ELF-1 (cell line): ENCODE measurements at places on chromosomes 11 and 22.

DNA sequence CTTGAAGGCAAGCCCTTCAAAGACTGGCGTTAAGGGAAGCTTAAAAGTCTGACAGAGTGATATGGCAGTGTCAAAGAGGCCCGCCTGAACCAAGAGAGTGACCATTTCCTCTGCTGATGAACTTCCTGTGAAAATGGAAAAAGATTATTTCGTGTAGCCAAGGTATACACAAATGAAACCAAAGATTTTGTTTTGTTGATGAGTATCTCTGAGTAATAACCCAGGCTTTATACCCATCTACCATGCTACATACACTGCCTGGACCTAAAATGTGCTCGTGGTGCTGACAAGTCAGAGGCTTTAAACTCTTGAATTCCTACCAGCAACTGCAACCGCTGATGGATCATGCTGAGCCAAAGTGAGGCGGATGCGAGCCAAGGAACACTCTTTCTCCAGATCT is 21.0 kb upstream of the FNBP4 start:
- no peak for DNase-seq

DNA sequence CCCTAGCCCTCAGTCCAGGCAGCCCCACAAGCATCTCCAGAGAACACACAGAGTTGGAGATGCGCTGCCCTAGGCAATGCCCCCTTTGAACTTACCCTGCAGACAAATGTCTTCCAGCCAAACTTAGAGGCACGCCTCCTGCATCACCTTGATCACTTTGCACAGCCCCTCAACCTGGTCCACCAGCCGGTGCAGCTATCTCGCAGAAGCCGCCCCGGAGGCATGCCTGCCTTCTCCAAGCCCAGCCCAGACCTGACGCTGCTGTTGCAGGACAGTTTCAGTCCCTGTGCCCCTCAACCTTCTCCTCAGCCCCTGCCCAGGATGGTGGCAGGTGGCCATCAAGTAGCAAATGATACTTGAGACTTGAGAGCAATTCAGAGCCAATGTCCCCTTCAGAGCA is 16.7 kb upstream of the POU2AF1 start:
- no peak for DNase-seq

DNA sequence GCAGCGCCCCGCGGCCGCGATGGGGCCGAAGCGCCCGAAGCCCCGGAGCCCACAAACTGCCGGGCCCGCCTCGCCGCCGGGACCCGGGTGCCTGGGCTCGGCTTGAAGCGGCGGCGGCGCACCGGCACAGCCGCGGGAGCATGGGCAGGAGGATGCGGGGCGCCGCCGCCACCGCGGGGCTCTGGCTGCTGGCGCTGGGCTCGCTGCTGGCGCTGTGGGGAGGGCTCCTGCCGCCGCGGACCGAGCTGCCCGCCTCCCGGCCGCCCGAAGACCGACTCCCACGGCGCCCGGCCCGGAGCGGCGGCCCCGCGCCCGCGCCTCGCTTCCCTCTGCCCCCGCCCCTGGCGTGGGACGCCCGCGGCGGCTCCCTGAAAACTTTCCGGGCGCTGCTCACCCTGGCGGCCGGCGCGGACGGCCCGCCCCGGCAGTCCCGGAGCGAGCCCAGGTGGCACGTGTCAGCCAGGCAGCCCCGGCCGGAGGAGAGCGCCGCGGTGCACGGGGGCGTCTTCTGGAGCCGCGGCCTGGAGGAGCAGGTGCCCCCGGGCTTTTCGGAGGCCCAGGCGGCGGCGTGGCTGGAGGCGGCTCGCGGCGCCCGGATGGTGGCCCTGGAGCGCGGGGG is 346 bp downstream of the FJX1 start:
- DNase-seq, result no peak

GRCh38 chr22:35900483-35901168 is 128.0 kb downstream of the RBFOX2 start:
- DNase-seq, result peak; percentile 19

DNA sequence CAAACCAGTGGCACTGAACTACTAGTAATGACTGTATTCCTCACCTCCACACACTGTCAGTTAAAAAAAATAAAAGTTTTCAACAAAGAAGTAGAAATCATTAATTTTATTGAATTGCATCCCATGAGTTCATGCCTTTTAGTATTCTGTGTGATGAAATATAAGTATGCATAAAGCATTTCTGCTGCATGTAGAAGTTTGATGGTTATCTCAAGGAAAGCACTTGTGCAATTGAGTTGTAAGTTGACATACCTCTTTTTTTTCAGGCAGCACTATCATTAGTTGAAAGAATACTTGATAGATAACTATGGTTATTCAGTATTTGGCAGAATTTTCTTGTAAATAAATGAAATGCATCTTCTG is 104.4 kb downstream of the STIM1 start:
- DNase-seq, result no peak

DNA sequence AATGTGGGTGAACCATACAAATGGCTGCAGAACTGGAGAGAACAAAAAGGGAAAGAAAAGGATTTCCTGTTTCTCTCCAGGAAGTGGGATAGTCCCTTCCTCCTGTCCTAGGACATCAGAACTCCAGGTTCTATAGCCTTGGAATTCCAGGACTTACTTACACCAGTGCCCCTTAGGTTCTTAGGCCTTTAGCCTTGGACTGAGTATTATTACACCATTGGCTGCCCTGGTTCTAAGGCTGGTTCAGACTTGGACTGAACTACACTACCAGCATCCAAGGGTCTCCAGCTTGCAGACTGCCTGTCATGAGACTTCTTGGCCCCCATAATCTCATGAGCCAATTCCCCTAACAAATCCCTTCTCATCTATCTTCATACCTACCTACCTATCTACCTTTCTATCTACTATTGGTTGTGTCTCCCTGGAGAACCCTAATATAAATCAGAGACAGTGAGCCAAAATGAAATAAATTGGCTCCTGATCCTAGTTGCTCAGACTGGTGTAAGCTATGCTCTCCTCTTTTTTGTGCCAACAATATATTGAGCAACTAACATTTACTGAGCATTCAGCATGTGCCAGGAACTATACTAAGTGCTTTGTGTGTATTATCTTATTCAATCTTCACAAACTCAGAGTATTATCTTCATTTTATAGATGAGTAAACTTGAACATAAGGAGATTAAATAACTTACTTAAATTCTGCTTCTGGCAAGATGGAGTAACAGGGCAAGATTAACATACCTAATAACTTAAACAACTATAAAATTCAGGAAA is 303.7 kb downstream of the TTC28 start:
- DNase-seq, result no peak

DNA sequence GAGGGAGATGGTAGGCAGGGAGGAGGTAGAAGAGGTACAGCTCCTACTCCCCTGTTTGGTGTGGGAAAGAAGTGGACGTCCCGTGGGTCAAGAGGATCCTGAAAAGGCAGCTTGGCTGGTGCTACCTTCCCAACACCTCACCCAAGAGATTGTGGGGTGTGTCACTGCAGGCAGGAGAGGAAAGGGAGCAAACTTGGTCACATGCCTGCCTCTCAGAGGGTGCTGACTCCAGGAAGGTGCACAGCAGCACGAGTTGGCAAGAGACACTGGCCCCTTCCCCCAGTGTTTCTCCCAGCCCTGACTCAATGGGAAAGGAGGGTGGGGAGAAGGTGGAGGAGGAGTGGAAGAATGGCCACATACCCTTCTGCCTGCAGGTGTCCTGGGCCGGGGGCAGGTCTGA is 99.6 kb downstream of the CSNK2A3 start:
- no peak for DNase-seq

GRCh38 chr22:44335903-44336803 is 23.4 kb upstream of the SHISAL1 start:
- DNase-seq, result peak; percentile 33

DNA sequence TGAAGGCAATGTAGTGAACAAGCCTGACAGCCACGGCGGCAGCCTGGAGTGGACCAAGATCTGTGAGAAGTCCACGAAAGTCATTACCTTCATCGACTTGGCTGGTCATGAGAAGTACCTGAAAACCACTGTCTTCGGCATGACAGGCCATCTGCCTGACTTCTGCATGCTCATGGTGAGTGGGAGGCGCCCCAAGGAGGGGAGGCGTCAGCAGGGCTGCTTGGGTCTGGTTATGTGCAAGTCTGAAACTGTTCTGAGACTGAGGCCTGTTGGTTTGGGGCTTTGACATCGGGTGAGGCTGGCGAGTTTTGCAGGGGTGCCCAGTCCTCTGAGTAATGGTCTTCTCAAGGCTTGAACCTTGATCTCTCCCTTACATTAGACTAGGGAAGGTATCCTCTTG is 11.1 kb downstream of the GTPBP1 start:
- no peak for DNase-seq

DNA sequence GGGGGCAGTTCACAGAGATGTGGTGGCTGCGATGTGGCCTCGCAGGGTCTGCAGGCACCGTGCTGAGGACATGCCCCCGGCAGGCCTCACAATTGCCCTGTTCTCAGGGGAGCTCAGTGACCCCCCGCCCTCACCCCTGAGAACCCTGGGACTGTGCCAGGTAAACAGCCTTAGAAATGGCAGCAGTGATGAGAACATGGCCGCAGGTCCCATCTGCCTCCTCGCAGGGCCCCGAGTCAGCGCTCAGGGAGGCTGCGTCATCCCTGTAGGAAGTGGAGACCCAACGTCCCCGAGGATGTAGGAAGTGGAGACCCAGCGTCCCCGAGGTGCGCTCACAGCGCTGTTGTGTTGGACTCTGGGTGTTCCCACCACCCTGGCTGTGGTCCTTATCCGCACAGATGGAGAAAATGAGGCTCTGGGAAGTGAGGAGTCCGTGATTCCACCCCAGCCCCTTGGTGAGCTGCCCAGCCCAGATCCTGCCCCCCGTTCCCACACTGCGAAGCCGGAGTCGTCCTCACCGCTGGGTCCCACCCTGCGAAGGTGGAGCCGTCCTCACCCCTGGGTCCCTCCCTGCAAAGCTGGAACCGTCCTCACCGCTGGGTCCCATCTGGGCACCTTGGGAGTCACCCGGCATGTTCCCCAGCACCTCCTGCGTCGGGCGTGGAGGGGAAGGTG is 1086.8 kb downstream of the BRD1 start:
- no peak for DNase-seq

GRCh38 chr11:107198490-107199007 is 180.3 kb upstream of the GUCY1A2 start:
- no peak for DNase-seq

DNA sequence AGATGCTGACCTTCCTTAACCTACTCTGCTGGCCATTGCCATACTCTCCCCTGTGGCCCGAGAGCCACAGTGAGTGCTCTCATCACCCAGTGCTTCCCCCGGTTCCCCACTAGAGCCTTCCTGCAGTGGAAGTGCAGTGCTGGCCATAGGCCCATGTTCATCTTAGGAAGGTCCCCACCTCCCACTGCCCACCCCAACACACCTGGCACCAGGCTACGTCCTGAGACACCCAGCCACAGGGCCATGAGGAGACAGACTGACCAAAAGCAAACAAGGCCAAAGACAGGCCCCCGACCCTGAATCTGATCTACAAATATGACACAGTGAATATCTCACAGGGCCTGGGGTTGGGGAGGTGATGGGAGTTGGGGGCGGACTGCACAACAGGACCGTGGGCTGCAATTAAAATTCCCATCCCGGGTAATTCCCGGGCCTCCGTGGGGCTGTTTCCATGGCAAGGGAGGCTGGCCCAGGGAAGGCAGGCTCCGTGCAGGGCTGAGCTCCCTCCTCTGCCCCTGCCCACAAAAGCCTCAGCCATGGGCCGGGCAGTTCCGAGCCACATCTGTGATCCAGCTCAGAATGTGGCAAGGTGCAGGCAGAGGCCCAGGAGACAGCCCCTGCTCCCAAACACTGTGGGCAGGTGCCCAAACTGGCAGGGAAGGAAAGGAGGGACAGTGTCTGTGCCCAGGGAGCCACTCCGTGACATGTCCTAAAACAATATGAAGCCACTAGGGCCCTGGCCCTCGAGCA is 5.1 kb upstream of the CHST1 start:
- DNase-seq, result no peak

DNA sequence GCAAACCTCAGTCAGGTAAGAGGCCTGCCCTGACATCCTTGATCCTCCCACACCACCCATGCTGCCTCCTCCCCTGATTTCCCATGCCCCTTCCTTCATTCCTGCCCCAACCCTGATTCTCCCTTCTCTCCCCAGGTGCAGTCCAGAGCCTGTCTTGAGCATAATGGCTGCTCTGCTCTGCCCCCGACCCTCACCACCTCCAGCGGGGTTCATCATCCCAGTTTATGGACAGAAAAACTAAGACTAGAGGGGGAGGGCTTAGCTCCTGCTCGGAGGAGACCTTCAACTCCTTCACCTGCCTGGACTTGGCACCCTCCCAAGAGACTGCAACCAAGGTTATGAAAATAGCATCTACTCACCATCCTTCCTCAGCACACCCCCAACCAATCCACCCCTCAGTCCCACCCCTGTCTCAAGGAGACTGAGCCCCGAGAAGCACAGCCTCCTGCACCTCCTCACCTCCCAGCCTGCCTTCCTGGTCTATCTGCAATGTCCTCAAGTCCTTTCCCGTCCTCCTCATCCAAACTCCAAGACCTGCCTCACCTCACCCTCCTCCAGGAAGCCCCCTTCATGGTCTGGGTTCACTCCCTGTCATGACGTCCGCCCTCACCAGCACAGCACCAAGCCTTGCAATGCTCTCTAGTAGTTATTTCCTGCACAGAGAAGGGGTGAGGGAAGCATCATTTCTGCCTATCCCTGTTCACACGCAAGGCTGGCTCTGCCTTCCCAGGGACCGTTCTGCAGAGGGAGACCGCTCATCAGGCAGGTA is 103.1 kb downstream of the PDE2A start:
- DNase-seq, result no peak

GRCh38 chr11:101126551-101127196 is 2.9 kb downstream of the PGR start:
- DNase-seq, result peak; percentile 18

GRCh38 chr22:39254789-39255298 is 10.1 kb upstream of the PDGFB start:
- no peak for DNase-seq

- peak; percentile 58 for DNase-seq
Measured at GRCh38 chr22:24925586-24926427, 20.7 kb downstream of the LHFPL7 start.

- DNase-seq, result no peak
Measured at GRCh38 chr22:37431801-37432707, 4.8 kb upstream of the ELFN2 start.

DNA sequence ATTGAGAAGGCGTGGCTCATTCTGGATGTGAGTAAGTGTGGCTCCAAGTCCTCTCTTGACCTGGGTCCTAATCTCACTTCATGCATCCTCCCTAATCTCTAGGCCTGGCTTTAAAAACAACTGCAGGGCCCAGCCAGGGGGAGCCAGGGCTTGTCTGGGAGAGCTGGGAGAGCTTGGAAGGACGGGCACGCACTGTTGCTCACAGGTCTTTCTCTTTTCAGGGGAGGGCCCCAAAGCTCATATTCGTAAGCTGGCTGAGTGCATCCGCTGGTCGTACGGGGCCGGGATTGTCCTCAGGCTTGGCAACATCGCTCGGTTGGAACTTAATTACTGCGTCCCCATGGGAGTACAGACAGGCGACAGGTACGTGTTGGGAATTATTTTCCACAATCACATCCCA is 34.1 kb upstream of the PARVB start:
- no peak for DNase-seq

DNA sequence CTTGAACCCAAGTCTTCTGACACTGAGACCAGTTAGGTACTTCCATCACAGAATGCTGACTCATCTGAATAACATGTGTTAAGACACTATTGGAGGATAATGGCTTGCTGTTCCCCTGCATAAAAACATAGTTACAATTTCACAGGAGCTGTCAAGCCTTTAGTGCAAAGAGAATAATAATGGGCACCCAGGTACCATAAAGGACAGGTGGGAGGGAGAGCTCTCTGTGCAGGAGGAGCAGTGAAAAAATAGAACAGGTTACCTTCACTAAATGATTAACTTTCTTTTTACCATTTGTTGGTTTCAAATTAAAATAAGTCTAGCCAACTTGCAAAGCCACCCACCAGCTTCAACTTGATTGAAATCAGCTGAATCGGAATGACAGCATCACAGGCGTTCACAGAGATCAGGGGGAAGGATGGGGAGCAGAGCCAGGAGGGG is 173.2 kb downstream of the DSCAML1 start:
- DNase-seq, result no peak
